ENCODE measurements at places on chromosomes 2 and 18.

- no peak for DNase-seq
Observed at GRCh38 chr2:190843890-190844699, 36.5 kb upstream of the GLS start.

DNA sequence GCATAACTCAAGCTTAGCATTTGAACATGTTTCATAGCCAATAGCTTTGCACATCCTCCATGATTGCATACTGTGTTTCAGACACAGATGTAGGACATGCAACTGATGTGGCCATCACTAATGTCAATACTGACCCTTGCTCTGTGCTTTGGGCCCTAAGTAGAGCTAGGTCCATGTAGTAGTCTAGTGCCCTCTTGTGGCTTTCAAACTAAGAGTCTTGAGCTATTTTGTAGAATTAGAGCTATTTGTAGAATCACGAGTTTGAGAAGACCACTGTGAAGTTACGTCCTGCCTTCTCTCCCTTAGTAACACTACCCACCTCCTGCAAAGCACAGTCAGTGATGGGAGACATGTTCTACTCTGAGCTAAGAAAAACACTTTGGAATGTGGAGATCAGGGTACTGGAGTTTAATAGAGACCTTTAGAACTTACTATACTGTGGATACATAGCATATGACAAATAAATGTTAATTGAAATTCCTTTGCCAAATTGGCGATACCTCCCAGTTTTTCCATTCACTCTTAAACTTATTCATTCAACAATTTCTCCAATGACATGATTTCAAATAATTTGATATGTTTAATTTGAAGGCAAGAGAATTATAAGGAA is 306.5 kb upstream of the TNP1 start:
- DNase-seq = no peak

- no peak for DNase-seq
Observed at GRCh38 chr2:188294352-188294926, 2.8 kb downstream of the GULP1 start.

DNA sequence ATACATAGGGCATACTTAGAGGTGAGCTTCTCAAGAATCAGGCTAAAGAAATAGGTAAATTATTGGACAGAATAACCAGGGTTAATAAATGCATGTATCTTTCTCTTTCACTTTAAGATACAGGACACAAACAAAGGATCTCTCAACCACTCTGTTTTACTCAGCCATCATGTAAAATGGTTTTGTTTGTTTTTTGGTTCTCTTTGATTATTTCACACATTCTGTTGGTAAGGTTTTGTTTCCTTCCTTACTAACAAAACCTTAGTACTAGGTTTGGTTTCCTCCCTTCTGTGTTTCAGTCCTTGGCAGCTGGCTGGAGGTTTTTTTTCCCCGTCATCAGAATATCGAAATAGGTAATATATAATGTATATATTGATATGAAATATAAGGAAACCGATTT is 1506.8 kb upstream of the TMEFF2 start:
- DNase-seq = no peak

- no peak for DNase-seq
Observed at GRCh38 chr18:42005782-42006181, 50.7 kb downstream of the PIK3C3 start.

- no peak for DNase-seq
Observed at GRCh38 chr2:13193075-13193474, 476.3 kb downstream of the TRIB2 start.

DNA sequence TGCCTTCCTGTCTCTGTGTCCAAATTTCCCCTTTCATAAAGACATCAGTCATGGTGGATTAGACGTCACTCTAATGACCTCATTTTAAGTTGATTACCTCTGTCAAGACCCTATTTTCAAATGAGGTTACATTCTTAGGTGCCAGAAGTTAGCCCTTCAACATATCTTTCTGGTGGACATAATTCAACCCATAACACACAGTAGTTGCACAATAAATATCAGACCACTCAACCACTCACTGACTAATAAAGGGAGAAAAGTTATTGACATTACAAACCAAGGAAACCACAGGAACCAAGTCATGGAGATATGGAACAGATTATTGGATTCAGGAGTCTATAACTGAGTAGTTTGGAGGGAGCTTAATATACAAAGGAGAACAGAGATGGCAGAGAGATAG is 377.4 kb upstream of the ACVR2A start:
- DNase-seq = no peak

DNA sequence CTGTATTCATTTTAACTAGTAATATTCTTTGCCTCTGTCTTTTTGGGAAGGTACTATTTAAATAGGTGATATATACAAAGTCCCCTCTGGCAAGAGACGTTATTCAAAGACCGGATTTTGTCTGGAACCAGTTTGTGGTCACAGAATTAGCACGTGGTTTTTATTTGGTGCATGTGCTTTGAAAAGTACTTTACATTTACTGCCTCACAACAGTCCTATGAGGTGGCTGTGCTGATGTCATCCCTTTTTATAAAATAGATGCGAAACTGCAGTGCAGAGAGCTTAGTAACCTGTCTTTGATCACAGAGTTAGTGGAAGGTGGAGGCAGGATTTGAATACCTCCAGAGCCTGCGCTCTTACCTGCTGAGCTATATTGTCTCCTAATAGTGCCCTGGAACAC is 4.0 kb downstream of the LPIN1 start:
- no peak for DNase-seq

DNA sequence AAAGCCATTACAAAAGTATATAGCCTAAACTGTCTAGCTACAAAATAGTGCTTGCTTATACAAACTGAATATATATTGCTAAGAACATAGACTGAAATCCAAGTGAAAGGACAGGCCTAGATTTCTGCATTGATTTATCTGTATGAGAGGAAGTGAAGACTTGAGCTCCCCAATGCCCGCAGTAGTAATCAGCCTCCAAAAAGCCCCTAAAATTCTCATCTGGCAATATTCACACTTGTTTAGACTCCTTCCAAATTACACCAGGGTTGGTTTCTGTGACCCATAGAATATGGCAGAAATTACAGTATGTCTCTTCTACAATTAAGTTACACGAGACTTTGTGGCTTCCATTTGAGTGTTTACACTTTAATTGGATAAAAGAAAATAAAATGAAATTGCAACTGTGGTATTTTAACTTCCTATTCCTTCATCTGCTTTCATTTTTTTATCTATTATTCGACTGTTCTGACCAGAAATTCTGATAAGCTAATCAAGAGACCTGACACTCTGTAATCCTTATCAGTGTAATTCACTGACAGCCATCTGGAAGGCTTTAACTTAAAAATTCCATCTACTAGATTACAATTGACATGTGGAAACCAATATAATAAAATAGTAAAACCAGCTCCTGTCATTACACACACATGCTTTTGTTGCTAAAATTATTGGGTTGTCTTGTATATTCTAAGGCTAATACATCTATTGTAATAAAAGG is 21.1 kb downstream of the ABCB11 start:
- no peak for DNase-seq

- DNase-seq = no peak
Observed at GRCh38 chr2:216757532-216757931, 62.2 kb upstream of the IGFBP5 start.

- no peak for DNase-seq
Observed at GRCh38 chr2:215613280-215613679, 177.4 kb upstream of the FN1 start.

- peak; percentile 30 for DNase-seq
Observed at GRCh38 chr2:15636972-15637785, 45.5 kb downstream of the DDX1 start.

DNA sequence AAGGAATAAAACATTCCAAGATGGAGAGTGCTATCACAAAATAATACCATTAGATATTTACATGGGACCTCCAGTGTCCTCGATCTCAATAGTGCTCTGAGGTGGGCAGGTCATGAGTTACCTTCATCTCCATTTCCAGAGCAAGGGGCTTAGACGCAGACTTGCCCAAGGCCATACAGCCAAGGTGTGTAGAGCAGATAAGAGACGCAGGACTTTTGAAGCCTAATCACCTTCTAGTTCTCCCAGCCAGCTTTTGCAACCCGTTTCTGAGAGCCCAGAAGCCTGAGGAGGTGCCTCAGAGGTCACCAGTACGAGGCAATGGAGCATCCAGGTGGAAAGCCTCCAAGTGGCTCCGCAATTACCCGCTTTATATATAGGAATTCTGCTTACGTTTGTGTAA is 294.7 kb downstream of the LNPK start:
- no peak for DNase-seq

DNA sequence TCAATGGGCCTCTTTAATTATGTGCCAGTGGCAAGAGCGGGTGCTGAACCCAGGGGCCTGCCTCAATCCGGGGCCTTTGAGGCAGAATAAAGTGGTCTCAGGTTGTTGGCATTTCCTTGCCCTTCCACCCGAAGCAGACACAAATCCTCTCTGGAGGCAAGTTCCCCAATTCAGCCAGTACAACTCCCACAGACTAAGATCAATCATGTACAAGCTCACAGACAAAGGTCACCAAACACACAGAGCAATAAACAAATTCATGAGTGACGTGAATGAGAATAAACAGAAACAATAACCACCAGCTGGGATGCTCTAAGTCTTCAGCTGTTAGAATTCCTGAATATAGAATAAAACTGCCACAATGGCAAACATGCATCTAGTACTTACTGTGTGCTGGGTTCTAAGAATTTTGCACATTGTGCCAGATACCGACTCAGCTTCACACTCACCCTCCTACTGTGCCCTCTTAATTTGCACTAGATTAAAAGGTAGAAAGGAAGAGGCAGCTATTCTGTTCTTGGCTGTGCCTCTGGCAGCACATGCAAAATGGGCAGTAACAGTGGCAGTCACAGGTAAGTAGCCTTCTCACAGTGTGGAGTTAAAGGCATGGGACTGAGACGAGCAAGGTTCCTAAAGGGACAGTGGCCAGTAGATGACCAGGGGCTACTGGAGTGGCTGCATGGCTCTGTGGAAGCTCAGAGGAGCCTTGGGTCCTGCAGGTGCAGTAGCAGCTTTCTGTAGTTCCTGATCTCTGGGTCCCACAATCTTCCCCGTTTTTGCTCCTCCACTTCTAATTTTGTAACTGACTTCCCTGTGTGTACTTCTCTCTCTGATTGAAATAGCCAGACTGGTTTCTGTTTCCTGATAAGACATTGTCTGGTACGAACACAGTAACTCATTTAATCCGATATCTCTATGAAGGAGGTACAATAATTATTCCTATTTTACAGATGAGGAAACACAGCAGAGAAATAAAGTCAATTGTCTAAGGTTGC is 34.6 kb upstream of the IL1B start:
- no peak for DNase-seq

- DNase-seq = no peak
Observed at GRCh38 chr2:12457831-12458230, 258.9 kb upstream of the TRIB2 start.

DNA sequence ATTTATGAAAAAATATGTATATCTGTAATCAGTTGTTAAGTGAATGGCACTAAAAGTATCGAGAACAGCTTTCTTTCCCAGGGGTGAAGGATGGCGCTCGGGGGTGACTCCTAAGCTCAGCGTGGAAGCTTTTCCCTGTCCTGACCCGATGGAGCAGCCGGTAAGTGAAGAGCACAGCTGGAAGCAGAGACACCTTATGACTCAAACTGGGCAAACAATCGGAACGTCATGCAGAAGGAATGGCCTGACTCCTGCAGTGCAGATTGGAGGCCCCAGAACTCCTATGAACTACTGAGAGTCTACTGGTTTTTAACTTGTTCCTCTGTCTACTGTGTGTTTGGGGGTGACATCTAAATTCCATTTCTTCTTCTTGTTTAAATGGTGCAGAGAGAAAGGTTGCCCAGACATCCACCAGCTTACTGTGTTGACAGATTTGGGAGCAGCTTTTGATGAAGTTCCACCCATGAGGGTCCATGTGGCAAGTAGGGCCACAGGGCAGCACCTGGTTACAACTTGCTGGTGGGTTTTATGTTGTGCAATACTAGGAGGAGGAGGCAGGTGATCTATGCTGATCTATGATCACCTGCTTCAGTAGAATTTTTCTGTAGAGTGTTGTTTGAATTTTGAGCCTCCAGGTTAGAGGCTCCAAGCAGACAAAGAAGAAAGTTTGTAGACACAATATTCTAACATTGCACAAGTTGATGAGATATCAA is 52.8 kb upstream of the TMEM182 start:
- no peak for DNase-seq

GRCh38 chr2:173086518-173087213 is 11.0 kb downstream of the MAP3K20 start:
- DNase-seq = no peak

DNA sequence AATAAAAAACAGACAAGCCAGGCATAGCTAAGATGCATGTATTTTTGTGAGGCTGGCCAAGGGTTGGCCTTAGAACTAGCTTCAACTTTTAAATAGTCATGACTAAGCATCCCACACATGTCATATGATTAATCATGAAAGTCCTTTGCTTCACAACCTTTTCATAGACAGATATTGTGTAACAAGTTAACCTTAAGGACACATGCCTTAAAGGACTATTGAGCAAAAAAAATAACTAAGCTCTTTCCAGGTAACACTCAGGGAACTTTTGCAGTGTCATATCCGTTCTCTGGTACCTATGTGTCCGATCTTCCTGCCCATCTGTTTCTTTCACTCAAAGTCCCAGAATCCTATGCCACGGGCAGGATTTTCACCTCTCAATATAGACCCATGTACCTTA is 498.4 kb downstream of the STK39 start:
- DNase-seq = no peak

DNA sequence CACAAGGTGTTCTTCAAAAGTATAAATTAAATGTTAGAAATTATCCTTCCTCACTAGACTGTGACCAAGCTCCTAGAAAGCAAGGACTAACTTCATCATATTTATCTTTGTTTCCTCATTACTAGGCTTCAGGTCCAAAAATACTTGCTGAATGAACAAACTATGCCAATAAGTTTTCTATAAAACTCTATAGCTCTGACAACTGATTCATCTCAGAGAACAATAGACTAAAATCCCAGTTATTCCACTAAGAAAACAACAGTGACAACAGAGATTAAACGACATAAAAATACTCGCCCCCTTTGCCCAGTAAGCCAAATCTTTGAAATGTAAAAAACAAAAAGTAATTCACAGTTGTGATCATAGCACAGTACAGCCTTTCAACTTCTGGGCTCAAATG is 13.6 kb downstream of the TLK1 start:
- DNase-seq = no peak

DNA sequence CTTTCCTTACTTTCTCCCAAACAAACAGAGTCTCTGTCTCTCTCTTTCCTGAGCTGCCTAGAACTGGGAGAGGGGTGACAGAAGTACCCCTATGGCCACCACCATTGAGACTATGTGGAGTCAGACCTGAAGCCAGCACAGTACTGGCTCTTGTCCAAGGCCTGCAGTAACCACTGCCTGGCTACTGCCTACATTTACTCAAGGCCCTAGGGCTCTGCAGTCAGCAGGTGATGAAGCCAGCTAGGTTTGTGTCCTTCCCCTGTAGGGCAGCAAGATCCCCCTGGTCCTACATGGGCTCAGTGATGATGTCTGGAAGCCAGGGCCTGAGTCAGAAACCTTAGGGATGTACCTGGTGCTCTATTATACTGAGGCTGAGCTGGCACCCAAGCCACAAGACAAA is 12.2 kb downstream of the MYO3B start:
- DNase-seq = no peak

DNA sequence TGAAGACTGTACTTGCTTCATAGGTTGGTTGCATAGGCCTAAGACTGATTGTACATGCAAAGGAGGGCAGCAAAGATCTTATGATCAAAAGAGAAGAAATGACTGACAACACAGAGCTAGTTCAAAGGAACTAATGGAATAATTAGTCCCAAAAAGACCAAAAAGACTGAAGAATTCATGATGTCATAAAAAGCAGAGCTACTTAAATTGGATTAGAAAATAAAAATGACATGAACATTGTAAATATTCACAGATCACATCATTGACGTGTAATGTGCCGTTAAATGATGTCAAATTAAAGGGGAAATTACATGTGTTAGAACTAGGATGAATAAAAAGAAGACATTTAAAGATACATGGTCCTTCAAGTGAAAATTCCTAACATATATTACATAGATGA is 616.8 kb downstream of the NR4A2 start:
- no peak for DNase-seq
